Naive thymus-derived CD8-positive, alpha-beta T cell (primary cell): ENCODE measurements at places on chromosomes 5 and 9. TPM values are rescaled to one million over a fixed set of nuclear protein-coding genes. Genes with fewer than 3 reads are reported as not detected.

TICAM2 gene
- total RNA-seq: 1.5 TPM

- no peaks in the 10 kb centered on the region for H3K36me3 ChIP-seq
- H3K4me1 ChIP-seq: no peaks in the 10 kb centered on the region
- H3K4me3 ChIP-seq: no peak overlapping the region
- no peak overlapping the region for H3K27ac ChIP-seq
- H3K27me3 ChIP-seq: no peaks in the 10 kb centered on the region
Observed at GRCh38 chr9:110383491-110383890, 45.8 kb upstream of the TXNDC8 start.

DNA sequence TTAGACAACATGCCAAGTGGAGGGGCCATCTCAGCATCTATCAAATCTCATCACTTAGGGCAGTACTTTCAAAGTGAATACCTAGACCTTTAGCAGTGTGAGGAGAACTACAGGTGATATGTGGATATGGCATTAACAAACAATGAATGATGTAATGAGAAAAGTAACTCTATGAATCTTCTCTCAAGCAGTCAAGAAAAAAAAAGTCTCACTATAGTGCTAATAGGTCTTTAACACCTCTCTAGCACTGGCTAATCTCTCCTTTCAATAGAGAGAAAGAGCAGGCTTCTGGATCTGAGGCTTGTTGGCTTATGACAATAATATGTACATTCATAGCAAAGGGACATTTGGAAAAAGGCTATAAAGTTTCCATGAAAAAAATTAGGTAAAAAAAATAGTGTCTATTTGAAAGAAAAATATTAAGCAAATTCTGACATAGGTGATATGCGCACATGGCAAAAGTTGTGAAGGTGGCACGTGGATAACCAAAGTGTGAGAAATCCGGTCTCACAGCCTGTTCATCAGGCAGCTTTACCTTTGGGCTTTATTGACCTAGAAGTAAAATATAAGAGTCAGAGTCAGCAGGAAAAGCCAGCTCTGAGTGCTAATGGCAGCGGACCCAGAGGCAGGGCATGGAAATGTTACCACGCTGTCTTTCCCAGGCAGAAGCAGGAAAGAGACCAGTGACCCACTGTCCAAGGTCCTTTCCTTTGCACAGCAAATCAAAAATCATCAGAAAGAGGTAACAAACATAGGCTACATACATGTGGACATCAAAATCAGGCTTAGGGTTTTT is 203.4 kb downstream of the EFNA5 start:
- H3K4me3 ChIP-seq: no peak overlapping the region
- H3K36me3 ChIP-seq: no peaks in the 10 kb centered on the region
- no peaks in the 10 kb centered on the region for H3K27me3 ChIP-seq
- H3K27ac ChIP-seq: no peak overlapping the region
- no peak for DNase-seq

RPP25L gene
- 20.5 TPM for total RNA-seq

SLC4A9 gene
- not detected for total RNA-seq

- peaks cover 4% of the 10 kb centered on the region for H3K36me3 ChIP-seq
- no peak overlapping the region for H3K4me3 ChIP-seq
- H3K4me1 ChIP-seq: no peaks in the 10 kb centered on the region
- no peak for DNase-seq
- H3K27ac ChIP-seq: no peak overlapping the region
Observed at GRCh38 chr9:27468000-27468399, 56.1 kb upstream of the IFNK start.

DNA sequence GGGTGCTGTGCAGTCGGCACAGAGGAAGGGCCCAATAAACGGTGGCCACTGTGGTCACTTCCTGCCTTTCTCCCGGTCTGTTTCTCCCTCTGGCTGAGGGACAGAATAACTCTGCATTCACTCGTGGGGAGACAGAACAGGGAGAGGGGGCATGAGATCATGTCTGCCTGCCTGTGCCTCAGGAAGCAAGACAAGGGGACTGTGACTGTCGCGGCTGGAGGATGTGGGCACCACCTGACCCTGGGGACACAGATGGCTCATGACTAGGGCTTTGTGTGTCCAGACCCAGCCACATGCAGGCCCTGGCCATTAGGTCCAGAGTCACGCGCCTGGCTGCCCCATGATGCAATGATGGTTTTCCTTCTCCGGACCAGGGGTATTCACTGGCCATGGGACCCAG is 5.8 kb downstream of the TRUB2 start:
- H3K4me1 ChIP-seq: no peaks in the 10 kb centered on the region
- no peaks in the 10 kb centered on the region for H3K27me3 ChIP-seq
- no peak for DNase-seq
- no peak overlapping the region for H3K4me3 ChIP-seq

GRCh38 chr5:107500840-107501239 is 169.9 kb downstream of the EFNA5 start:
- H3K27me3 ChIP-seq: peaks cover 5% of the 10 kb centered on the region
- no peak for DNase-seq
- H3K4me1 ChIP-seq: no peaks in the 10 kb centered on the region
- no peaks in the 10 kb centered on the region for H3K36me3 ChIP-seq
- no peak overlapping the region for H3K4me3 ChIP-seq
- H3K27ac ChIP-seq: no peak overlapping the region

DBH gene
- not detected for total RNA-seq

GRCh38 chr9:132993511-132993939 is 15.0 kb downstream of the GFI1B start:
- no peak overlapping the region for H3K4me3 ChIP-seq
- DNase-seq: no peak
- H3K27ac ChIP-seq: no peak overlapping the region
- H3K27me3 ChIP-seq: peaks cover 37% of the 10 kb centered on the region

DNA sequence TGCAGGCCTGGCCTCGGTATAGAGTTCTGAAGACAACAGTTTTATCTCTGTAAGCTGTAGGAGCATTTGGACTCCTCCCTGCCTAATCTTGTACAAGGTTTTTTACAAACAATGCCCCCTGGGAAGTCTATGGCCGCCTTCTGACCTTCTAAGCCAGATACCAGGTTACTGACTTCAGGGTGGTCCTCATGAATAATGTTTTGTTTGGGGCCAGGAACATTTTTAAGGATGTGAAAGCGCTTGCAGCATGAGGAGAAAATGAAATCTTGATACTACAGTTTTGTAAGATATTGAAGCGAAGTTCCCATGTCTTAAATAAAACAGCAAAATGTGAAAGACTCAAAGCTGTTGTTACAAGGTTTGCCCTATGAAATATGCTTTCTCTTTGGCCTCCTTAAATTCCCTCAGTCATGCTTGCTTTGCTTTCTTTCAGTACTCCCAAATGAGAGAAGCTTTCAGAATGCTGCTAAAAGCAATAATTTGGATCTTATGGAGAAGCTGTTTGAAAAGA is 5.2 kb downstream of the ANKDD1B start:
- H3K4me3 ChIP-seq: no peak overlapping the region
- H3K27me3 ChIP-seq: no peaks in the 10 kb centered on the region
- H3K4me1 ChIP-seq: no peaks in the 10 kb centered on the region

- peaks cover 6% of the 10 kb centered on the region for H3K4me1 ChIP-seq
- no peaks in the 10 kb centered on the region for H3K36me3 ChIP-seq
- H3K4me3 ChIP-seq: no peak overlapping the region
- H3K27ac ChIP-seq: no peak overlapping the region
Observed at GRCh38 chr5:34738381-34738780, 82.3 kb downstream of the RAI14 start.

DNA sequence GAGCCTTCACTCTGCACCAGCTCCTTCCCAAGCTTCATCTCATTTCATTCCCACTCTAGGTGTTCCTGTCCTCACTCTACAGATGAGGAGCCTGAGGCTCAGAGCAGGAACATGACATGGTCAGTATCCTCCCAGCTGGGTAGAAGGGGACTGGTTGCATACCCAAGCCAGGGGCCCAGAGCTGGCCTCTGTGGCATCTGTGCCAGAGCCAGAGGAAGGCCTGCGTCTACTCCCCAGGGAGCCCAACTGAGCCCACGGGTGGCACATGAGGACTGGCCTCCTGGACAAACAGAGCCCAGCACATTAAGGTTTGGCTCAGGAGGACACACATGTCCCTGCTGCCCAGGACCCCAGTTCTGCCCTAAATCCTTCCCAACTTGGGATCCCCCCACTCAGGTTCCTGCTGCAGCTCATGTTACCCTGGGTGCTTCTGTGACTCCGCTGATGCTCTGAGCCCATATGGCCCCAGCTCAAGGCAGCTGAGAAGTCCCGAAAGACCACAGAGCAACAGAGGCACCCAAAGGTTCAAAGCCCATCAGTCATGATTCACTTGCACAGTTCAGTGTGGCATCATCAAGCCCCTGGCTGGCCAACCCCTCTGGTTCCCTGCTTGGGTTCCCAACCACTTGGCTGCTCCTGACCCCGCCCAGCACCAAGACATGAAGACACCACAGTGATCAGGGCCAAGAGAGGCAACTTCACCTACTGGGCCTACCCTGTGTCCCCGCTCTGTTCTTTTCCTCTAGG is 8.5 kb upstream of the NEURL1B start:
- H3K36me3 ChIP-seq: no peaks in the 10 kb centered on the region
- no peak overlapping the region for H3K4me3 ChIP-seq
- DNase-seq: no peak
- H3K4me1 ChIP-seq: no peaks in the 10 kb centered on the region

ENHO gene
- 0.36 TPM for total RNA-seq

DNA sequence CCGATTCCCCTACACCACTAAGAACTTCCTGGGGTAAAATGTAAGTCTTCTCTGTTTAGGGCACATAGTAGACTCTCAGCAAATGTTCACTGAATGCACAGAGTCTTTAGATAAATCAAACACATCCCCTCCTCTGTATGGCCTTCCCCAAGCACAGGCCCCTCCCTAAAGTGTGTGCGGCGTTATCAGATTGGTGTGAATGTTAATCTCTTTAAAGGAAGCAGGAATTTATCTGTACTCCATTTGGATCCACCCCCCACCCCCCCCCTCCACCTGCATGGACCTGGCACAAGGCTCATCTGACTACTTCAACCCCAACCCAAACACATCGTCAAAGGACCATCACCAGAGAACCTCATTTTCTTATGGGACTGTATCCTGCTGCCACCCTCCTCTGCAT is 6.3 kb downstream of the PCDH1 start:
- no peak overlapping the region for H3K4me3 ChIP-seq
- H3K27ac ChIP-seq: no peak overlapping the region
- H3K27me3 ChIP-seq: peaks cover 29% of the 10 kb centered on the region
- no peak for DNase-seq
- H3K36me3 ChIP-seq: no peaks in the 10 kb centered on the region
- H3K4me1 ChIP-seq: peaks cover 8% of the 10 kb centered on the region
